ENCODE measurements at places on chromosomes 7 and 10.

DNA sequence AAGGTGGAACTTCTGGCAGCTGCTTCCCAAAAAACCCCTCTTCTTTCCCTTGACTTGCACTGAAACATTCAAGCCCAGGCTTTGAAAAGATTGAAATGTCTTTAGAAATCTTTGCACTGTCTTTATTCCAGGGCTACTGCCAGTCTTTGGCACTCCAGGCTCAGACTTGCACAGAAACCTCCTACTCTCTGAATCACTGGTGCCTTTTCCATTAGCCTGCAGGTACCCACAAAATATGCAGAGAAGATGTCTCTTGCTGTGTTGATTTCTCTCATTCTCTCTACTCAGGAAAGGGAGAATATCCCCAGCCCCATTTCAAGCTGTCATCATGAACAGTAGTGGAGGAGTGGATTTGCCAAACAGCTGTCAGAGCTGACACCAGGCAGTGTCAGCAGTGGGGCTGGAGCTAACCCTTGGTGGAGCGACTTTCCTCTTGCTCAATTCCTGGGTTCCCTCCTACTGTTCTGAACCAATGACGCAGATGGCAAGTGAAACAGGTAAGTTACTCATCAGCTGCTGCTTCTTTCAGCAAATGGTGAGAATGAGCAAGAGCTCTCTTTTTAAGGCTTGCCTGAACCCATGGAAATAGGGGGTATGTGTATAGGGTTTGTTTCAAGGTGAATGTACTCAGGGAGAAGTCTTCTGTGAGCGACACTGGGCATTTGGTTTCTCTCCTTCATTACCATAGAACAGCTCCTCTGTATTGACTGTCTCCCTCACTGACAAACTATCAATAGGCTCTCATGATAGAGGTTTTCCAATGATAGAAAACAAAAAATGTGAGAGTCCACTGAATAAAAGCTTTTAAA lies 362.4 kb downstream of the ADRA2A start:
- no peak for DNase-seq

- DNase-seq = no peak
Measured at GRCh38 chr10:128751284-128751683, 625.1 kb upstream of the MKI67 start.

DNA sequence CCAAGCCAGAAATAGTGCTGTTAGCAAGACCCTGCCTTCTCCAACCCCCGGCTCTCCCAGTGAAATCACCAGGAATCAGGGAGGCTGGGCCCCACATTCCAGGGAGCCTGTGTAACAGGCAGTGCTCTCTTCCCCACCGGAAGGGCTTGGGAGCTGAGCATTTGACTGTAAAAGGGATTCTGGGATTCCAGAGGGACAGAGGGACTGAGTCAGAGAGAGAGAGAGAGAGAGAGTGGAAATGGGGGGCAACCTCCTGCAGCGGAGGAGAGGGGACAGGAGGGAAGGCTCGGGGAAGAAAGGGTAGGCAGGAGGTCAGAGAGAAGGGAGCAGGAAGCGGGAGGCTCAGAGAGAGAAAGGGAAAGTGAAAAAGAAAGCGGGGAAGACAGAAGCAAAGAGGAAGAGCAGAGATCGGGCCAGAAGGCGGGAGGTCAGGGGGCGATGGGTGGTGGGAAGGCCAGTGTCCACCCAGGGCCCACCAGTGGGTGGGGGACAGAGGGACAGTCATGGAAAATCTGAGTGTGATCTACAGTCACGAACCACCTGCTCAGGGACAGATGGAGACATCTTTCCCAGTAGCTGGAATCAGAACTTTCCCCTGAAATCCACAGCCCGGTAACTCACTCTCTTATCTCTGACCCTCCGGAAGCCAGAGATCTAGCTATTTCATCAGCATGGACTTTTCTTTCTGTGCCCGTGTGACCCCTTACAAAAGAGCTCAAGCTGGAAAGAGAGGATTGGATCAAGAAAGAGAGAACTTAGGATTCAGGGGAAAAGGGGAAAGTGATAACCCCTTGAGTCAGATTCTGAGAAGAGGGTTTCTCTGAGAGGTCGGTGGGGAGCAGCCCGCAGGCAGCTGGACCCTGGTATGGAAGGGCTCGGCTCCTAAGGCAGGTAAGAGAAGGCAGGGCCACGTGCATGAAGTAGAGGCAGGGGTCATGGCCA lies 4.6 kb upstream of the SERPINE1 start:
- DNase-seq = peak; percentile 88

- DNase-seq = no peak
Measured at GRCh38 chr7:1239803-1240516, 7.3 kb downstream of the UNCX start.

DNA sequence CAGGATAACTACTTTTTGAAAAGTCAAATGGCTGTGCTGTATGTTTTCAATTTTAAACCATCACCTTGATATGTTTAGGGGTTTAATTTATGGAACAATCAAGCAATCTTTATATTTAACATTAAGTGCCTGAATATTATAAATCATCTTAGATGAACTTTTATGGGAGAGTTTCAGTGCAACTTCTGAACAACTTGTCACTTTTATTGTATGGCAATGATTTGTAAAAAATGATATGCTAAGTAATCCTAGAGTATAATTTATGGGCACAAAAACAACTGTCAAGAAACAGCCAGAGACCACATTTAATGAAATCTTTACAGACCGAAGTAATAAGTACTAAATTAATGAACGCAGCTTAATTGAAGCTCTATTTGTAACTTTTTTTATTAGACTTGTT lies 498.9 kb downstream of the PARD3 start:
- DNase-seq = no peak

DNA sequence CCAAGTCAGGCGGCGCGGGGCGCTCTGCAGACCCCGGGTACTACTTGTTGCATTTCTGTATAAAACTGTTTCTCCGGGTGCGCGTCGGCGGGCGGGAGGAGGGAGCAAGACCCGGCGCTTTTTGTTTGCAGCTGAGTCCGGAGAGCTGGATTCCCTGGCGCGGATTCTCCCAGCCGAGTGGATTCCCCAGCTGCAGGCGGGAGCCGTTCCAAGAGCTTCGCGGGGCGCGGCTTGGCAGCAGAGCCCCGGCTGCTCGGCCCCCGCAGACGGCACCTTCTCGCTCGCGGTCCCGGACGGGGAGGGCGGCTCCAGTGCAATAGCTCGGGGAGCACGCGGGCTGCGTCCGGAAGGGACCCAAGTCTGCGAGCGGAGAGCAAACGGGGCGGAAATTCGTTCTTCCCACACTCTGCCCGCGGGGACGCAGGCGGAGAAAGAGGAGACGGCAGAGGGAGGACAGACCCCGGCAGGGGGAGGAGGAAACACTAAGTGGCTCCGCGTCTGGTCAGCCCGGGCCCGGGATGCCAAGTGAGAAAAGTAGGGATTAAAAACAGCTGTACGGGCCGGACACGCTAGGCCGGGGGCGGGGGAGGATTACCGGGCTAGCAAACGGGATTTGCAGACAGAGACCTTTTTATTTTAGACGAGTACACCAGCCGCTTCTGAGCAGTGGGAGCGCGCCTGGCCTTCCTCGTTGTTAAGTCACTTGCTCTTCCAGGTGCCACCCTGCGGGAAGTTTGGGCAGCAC lies at the start of gene TRIL:
TSS of gene TRIL (minus strand) at position 96 of the 745 bp plus-strand sequence. CDS start 284 bp downstream, outside the sequence.
- peak; percentile 95 for DNase-seq

DNA sequence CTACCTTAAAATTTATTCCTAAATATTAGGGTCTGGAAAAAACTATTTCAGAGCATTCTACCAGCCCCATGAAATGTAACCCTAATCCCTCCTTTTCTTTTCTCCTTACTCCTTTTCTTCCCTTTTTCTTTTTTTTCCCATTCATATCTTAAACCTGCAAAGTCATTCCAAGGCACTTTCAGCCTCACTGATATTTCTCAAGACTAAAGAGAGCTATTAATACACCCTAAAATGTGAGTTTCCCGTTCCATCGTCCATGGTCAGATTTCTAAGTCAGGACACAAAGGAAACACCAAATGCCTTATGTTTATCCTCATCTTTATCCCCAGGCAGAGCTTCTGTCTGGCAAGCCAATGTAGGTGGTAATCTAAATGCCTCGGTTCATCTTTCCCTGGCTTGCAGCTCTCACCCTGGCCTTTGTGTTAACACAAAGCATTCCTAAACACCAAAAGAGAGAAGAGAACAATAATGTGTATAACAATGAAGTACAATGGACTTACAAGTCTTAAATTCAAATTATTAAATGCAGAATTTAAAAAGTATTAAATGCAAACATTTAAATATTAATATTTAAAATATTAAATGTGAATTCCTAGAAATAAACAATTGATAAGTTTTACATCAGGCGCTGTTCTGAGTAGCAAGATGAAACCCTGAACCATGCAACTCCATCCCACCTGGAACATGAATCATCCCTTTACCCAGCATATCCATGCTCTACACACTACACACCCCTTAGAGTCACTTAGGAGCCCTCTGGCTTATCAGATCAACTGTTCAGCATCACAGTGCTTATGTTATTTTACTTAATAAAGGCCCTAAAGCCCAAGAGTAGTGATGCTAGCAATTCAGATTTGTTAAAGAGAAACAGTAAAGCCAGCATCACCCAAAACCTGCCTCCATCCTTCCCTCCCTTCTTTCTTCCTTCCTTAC lies 26.8 kb downstream of the MICU1 start:
- no peak for DNase-seq

- no peak for DNase-seq
Measured at GRCh38 chr7:132622081-132622480, 45.8 kb upstream of the PLXNA4 start.

DNA sequence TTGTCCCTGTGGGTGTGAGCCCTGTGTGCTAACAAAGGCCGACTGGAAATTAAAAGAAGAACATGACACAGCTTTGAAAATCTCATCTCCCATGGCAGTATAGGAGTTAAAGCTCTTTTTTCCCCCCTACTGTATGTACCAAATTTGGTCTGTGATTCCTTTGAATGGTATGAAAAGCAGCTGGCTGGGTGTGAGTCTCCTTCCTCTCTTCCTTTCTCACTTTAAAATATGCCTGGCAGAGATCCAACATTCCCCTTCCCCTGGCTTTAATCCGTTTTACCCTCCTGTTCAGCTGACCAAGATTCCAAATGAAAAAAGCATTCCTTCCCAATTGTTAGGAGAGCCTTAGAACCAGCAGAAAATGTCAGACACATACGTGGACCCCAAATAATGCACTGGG lies 225.0 kb upstream of the CELF2 start:
- no peak for DNase-seq

DNA sequence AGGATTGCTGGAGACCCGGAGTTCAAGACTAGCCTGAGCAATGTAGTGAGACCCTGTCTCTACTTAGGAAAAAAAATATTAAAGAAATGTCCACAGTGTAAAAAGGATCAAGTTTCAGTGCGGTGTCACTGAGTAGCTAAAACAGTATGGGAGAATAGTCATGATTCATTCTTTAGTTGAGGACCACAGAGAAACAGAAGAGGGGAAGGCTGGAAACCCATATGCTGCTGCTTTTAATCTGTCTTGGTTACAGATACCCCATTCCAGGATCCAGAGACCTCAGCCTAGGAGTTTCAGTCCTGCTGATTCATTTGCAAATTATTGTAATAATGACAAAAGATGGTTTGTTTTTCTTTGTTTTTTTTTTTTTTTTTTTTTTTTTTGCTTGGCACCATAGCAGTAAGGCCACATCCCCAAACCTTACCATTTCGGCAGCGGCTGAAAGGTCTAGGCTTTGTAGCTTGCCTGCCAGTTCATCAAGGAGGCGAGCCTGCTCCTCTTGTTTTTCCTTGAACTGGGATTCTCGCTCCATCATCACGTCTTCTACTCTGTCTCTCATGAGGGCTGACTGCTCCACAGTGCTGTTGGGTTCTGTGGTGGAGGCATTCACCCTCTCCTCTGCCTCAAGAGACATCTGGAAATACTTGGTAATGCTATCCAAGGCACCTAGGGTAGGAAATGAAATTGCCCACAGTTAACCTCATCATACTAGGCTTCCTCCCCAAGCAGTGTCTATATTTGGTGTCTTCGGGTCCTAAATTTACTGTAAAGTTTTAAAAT lies 44.2 kb downstream of the DLD start:
- no peak for DNase-seq

Measured in left forelimb (tissue), 1 donor.